T-helper 9 cell (primary cell): ENCODE measurements at places on chromosomes 1 and 21.

DNA sequence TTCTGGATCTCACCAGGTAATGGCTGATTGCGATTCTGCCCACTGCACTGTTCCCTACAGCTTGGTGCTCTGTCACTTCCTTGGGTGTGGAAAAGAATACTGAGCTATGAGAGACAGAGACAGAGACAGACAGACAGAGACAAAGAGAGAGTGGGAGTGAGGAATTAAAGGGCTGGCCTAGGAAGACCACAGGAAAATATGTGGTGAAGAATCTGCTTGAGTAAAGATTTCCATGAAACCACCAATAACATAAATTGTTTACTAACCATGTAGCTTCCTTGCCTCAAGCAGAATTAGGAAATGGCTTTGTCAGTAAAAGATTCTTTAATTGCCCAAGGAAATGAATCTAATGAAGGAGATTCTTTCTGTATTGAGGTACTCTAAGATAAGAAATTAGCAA lies 54.4 kb downstream of the MPZL1 start:
- no peak for DNase-seq

DNA sequence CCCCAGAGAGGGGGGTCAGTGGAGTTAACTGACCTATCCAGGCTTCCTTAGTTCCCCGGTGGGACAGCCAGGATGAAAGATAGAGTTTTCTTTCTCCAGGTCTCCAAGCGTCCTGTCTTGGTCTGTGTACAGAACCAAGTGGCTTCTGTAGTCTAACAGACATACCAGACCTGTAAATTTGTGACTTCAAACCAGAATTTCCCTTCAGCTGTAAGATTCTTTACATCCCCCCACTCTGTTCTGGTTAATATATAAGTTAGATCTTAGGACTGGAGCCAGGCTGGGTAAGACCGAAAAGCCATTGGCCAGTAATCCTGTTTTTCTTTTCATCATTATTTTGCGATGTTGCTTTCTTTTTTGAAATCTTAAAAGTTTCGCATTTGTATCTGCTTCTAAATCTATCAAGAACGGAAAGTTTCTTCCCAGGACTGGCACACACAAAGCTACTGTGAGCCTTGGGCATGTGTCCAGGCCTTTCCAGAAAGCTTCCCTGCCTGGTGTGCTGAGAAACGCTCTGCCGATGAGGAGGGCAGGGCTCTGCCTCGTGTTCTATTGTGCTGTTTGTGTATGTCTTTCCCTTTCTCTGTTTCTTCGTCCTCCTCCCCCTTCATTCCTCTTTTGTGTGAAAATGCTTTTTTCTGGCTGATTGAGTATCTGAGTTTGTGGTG lies 72.3 kb downstream of the RGL1 start:
- DNase-seq, result no peak

DNA sequence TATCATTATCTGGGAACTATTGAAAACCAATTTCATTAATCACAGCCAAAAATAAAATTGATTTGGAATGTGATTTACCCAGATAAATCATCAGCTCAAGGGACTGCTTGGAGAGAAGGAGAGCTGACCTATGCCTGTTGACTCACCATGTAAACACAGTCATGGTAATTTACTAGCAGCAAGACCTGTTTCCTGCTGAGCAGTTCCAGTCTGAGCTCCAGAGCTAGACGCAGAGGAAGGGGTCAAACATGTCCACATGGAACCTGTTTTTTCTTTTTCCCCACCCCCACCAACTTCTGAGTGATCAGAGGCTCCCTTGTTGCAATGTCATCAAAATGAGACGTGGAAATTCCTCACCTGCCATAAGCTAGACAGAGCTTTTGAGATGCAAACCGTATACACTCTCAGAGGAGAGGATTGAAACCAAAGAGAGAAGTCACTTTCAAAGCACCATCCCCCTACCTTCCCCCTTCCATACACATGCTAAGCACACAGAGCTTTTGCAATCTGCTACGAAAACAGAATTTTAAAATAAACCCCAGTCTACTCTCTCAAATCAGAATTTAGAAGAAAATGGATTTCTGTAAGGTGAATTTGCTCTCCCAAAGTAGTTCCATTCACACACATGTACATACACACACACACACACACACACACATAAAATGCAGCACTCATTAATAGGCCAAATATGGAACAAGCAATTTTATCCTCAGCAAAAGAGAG lies 55.9 kb upstream of the PTGFRN start:
- no peak for DNase-seq

GRCh38 chr1:53310847-53311681 lies 16.8 kb downstream of the LRP8 start:
- no peak for DNase-seq

DNA sequence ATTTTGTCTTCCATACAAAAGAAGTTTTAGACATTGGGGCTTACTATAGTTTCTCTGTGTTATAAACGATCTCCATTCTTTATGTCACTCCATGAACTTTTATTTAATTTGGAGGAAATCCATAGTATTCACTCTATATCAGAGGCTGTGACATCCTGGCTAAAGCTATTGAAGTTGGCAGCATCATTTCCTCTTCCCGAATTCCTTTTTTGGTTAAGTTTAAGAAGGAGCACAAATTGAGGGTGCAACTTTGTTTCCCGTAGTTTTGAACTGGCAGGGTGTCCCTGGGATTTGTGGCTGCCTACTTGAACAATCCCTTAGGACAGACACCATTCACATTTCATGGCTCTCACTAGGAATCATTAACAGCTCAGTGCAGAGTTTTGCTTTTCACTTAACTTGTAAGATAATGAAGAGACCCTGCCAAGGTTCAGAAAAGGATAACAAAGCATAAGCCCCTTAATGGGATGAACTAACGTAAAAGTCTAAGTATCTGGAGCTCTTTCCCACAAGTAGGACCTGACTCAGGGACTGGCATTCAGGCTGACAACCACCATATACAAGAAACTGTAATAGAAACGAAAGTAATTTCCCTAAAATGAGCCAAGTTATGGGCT lies 13.9 kb downstream of the S1PR1 start:
- DNase-seq, result no peak

- no peak for DNase-seq
These were observed 11.7 kb upstream of the IL24 start for GRCh38 chr1:206885341-206886060.

DNA sequence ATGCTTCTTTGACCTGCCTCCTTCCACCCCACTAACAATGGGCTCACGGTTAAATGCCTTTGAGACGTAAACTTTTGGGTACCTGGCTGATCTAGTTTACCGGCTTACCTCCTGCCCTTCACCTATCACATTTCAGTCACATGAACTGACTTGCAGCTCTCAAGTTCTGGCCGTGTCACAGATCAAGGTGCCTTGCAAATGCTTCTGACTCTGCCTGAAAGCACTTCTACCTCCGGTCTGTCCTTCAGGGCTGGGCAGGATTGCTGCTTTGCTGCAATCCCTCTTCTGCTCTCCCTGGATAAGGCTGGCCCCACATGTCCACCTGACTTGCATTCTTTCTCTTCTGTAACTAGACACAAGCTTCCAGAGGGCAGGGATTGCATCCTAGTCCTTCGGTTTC lies 69.0 kb downstream of the GRIK1 start:
- DNase-seq, result no peak

DNA sequence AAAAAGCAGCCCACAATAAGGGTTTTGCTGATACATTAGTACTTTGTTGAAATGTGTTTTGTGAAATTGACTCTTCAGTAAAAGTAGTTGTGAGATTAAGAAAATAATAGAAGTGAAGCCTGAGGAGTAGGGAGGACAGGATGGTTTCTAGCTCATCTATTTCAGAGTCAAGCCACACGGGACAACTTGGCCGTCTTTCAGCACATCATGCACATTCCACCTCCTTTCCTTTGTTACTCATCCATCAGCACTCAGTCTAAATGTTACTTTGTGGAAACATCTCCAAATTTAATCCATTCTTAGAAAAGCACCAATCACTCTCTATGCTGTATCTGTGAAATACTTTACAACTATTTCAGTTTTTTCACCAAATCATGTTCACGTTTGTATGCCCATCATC lies 223.3 kb downstream of the FGGY start:
- DNase-seq, result no peak

GRCh38 chr1:38941527-38942019 lies at the start of gene RHBDL2:
TSS of gene RHBDL2 (minus strand) at chr1:38941830. CDS start at chr1:38919212, 22,618 bp downstream.
- no peak for DNase-seq

- no peak for DNase-seq
These were observed 121.0 kb upstream of the CXADR start for GRCh38 chr21:17391811-17392340.

DNA sequence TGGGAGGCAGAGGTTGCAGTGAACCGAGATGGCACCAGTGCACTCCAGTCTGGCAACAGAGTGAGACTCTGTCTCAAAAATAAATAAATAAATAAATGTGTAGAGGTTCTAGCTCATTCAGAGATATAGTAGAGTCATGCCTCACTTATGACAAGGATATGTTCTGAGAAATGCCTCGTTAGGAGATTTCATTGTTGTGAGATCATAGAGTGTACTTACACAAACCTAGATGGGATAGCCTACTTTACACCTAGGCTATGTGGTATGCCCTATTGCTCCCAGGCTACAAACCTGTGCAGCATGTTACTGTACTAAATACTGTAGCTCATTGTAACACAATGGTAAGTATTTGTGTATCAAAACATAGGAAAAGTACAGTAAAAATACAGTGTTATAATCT lies 155.3 kb upstream of the JUN start:
- DNase-seq, result no peak

GRCh38 chr1:55886856-55887712 lies 671.9 kb upstream of the USP24 start:
- no peak for DNase-seq

GRCh38 chr1:182910143-182910542 lies 42.8 kb downstream of the SHCBP1L start:
- no peak for DNase-seq

DNA sequence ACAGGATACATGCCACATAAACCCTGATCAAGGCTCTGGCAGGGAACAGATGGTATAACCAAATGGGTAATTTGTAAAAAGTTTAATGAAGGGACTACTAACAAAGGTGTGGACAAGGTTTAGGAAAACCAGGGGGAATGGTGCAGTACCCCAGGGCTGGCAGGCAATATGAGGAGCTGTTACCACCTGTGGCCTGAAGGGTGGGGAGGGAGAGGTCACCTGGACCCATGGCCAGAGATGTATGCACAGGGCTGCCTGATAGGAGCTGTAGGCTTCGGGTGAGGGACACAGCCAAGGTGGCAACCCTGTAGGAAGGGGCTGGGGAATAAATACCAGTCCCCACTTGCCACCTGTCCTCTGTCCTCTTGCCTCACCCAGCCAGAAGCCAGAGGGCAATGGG lies 51.4 kb upstream of the ID3 start:
- no peak for DNase-seq

GRCh38 chr1:116408803-116409720 lies 36.0 kb downstream of the ATP1A1 start:
- DNase-seq, result no peak

DNA sequence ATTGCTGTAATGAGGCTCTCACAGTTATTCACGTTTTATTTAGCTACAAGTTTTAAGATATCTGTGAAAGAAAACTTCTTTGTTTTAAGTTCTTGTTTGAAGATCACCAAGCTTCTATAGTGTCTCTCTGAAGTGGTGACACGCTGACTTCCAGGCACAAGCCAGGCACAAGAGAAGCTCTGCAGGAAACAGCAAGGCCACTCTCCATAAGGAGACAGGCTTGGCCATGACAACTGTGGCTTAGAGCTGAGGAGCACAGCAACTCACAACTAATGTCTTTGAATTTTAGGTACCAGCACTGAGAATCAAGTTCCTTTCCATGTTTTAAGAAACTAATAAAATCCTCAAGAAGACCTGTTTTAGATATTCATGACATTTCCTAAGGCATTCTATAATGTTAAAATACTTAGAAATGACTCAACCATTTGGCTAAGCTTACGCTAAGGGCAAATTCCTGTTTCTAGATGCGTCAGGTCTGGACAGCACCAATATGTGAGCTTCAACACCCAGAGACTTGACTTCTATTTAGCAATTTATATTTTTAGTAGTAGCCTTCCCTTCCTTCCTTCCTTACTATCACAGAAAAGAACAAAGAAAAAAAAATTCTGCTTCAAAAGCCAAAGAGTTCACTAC lies 40.2 kb downstream of the APP start:
- no peak for DNase-seq

GRCh38 chr1:178220094-178220493 lies 126.2 kb downstream of the RASAL2 start:
- DNase-seq, result no peak

- DNase-seq, result no peak
These were observed 239.7 kb upstream of the KCNK2 start for GRCh38 chr1:214842856-214843255.

DNA sequence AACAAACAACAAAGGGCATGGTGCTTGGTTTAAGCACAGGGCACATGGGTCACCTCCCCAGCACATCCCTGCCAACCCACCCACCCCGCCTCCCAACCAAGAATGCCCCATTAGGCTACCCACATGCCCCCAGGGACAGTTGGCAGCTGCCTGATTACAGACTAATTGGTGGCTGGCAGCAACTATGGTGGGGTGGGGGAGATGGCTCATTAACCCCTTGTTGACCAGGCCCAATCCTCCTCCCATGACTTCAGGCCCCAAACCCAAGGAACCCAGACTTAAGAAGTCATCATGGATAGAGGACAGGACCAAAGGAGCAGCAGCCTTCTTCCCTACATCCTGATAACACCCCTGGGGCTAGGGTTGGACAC lies 1.3 kb downstream of the RIMS3 start:
- DNase-seq, result no peak

DNA sequence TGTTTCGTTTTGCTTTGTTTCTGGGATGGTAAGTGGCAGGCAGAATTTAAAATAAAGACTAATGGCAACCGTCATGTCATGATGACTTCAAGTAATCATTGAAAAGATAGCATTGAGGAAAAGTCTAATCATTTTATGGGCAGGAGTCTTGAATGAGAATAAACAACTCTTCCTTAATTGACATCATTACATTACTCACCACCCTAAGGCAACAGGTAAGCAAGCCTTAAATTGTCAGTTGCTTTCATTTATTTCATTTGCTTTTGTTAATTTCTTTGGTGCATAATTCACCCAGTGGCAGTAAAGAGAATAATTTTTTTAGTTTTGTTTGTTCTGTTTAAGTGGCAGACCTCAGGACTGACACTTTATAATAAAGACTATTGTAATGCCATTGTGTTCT lies 669.0 kb downstream of the RWDD3 start:
- no peak for DNase-seq

DNA sequence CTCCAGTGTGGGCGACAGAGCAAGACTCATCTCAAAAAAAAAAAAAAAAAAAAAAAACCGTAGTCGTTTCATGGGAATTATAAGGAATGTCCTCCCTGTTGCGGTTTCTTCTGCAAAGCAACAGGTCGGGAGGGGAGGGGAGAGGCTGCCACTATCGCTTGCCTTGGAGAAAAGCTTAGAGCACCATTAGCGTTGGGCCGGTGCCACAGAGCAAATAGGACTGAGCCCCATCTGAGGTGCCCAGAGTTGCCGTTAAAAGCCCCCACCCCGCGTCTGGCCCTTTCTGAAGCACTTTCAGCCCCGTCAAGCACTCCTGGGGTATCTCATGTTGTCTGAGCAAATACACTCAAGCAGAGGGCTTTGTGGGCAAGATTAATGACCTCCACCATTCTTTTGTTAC lies 2.2 kb downstream of the RIPPLY3 start:
- no peak for DNase-seq

DNA sequence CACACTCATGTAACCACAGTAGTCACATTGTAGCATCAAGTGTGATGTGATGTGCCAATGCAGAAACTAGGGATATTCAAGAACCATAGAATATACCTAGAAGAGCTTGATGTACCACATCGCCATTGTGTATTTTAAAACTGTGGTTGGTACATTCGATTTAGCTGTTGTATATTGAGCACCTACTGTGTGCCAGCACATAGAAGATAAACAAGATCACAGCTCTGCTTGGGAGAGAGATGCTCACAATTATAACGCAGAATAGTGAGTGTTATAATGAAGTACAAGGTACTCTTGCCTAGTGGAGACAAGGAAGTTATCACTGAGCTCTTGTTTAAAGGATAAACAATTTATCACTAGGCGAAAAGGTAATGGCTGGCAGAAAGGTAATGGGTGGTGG lies 4.7 kb downstream of the BTF3L4 start:
- DNase-seq, result no peak
